BJ (cell line): ENCODE measurements at places on chromosomes 2 and 18.

GRCh38 chr2:554444-554843 lies 122.8 kb downstream of the TMEM18 start:
- DNase-seq = no peak

DNA sequence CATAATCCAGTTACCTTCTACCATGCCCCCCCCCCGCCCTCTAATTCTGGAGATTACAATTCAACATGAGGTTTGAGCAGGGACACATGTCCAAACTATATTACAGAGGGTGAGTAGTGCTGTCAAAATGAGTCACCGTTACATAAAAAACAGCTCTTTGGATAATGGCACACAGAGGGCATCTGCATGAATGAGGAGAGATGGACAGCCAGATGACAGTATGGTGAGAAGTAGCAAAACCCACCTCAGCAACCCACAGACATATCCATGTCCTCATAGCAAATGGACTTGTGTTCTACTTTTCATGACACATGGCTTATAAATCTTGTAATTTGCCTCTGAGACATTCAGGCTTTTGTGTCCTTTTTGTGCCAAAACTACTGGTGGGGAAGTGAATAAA lies 132.0 kb downstream of the EML6 start:
- DNase-seq = no peak

GRCh38 chr2:51505533-51505932 lies 473.6 kb upstream of the NRXN1 start:
- DNase-seq = no peak

DNA sequence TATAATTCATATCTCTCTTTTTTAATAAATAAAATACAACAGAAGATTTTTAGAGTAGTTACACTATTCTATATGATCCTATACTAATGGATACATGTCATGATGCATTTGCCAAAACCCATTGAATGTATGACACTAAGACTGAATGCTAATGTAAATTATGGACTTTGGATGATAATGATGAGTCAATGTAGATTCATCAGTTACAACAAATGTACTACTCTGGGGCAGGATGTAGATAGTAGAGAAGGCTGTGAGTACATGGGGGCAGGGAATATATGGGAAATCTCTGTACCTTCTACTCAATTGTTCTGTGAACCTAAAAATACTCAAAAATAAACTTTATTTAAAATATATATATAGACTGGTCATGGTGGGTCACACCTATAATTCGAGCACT lies 45.6 kb upstream of the NEDD4L start:
- DNase-seq = no peak

DNA sequence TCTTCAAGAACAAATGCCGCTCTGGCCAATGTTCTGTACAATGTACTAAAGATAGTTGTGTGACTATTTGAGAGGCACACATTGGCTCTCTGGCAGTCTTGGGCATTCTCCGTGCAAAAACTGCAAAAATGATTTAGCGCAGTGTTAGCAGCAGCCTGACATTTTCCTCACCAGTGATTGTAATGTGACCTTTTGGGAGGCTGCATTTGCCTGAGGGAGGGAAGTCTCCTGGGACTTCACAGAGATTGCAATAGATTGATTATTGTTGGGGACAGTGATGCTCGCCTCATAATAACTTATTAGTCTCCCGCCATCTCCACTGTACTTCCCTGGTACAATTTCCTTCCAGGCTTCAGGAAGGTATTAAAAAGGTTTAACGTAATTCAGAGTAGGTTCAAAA lies 149.2 kb downstream of the UXS1 start:
- no peak for DNase-seq

GRCh38 chr2:39679805-39680204 lies 14.1 kb downstream of the TMEM178A start:
- no peak for DNase-seq

DNA sequence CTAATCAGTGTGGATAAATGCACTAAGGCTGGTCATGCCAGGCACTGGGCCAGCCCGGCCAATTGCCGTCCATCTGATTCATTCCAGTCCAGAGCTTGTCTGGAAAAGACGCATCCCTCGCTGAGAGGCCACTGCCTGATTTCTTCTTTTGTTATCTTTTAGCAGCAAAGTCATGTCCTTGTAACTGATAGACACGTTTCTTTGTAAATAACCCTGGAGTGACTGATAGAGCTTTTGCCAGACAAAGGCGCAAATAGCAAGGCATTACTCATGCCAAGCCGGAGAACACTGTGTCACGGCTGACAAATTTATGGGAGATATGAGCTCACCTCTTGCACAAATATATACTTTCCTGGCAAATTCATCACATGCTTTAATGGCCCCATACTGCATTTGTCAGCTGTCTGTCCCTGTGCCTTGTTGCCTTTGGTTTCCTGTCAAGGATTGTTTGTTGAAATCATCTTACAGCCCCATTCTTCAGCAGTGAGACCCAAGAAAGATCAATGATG lies 164.4 kb downstream of the ETAA1 start:
- no peak for DNase-seq

GRCh38 chr2:221568299-221568698 lies 3.8 kb downstream of the EPHA4 start:
- DNase-seq = no peak

- DNase-seq = no peak
Measured at GRCh38 chr2:46239175-46239846, 57.9 kb upstream of the EPAS1 start.

DNA sequence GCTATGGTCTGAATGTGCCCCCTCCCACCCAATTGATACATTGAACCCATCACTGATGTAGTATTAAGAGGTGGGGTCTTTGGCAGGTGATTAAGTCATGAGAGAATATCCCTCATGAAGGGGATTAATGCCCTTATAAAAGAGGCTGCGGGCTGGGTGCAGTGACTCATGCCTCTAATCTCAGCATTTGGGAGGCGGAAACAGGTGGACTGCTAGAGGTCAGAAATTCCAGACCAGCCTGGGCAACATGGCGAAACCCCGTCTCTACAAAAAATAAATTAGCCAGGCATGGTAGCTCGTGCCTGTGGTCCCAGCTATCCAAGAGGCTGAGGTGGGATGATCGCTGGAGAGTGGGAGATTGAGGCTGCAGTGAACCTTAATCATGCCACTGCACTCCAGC lies 14.3 kb downstream of the POLR2D start:
- no peak for DNase-seq

GRCh38 chr2:41970988-41971660 lies 76.7 kb upstream of the PKDCC start:
- no peak for DNase-seq

DNA sequence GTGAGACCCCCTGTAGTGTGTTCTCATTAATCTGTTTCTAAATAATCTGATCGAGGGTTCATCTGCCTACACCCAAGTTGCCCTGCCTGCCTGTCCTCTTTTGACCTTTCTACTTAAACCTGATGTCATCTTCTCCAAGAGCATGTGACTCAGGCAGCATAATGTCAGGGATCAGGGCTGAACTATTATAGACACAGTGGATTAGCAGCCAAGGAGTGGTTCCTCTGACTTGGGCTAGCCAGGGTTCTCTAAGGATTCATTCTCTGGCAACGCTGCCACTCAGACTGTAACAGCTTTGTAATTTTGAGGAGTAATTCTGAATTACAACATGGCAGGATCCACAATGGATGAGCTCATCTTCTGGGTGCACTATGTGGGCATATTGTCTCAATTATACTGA lies 124.0 kb downstream of the MDH1 start:
- no peak for DNase-seq
